ENCODE measurements at places on chromosomes 5 and 9.

- peaks cover 18% of the 10 kb centered on the region for H3K4me1 ChIP-seq
- H3K27me3 ChIP-seq: no peaks in the 10 kb centered on the region
Measured at GRCh38 chr5:112232667-112233066, 186.4 kb downstream of the EPB41L4A start.

- no peak overlapping the region for H3K4me3 ChIP-seq
- peaks cover under 1% of the 10 kb centered on the region for H3K36me3 ChIP-seq
- DNase-seq: no peak
- H3K27ac ChIP-seq: no peak overlapping the region
Measured at GRCh38 chr9:8186560-8186959, 387.0 kb upstream of the DMAC1 start.

GRCh38 chr5:350355-350754 lies 28.8 kb downstream of the AHRR start:
- no peaks in the 10 kb centered on the region for H3K36me3 ChIP-seq
- no peak overlapping the region for H3K4me3 ChIP-seq
- DNase-seq: peak; percentile 85
- H3K4me1 ChIP-seq: peaks cover 17% of the 10 kb centered on the region

- H3K27ac ChIP-seq: no peak overlapping the region
- H3K4me3 ChIP-seq: no peak overlapping the region
- no peak for DNase-seq
- H3K4me1 ChIP-seq: no peaks in the 10 kb centered on the region
- no peaks in the 10 kb centered on the region for H3K36me3 ChIP-seq
Measured at GRCh38 chr5:85868070-85868469, 749.7 kb upstream of the COX7C start.

- no peak for DNase-seq
- H3K27me3 ChIP-seq: peaks cover 3% of the 10 kb centered on the region
- peaks cover 14% of the 10 kb centered on the region for H3K4me1 ChIP-seq
- no peak overlapping the region for H3K27ac ChIP-seq
Measured at GRCh38 chr5:40842351-40842750, 1.2 kb downstream of the CARD6 start.

GRCh38 chr9:2568689-2569088 lies 52.9 kb upstream of the VLDLR start:
- H3K27ac ChIP-seq: no peak overlapping the region
- H3K27me3 ChIP-seq: no peaks in the 10 kb centered on the region
- no peaks in the 10 kb centered on the region for H3K4me1 ChIP-seq
- H3K4me3 ChIP-seq: no peak overlapping the region
- no peaks in the 10 kb centered on the region for H3K36me3 ChIP-seq

GRCh38 chr9:129964901-129965734 lies 77.9 kb downstream of the FNBP1 start:
- peak overlapping the region; percentile 93 for H3K27ac ChIP-seq
- H3K4me3 ChIP-seq: no peak overlapping the region
- peaks cover 61% of the 10 kb centered on the region for H3K4me1 ChIP-seq
- no peaks in the 10 kb centered on the region for H3K27me3 ChIP-seq
- H3K36me3 ChIP-seq: peaks cover 2% of the 10 kb centered on the region

DNA sequence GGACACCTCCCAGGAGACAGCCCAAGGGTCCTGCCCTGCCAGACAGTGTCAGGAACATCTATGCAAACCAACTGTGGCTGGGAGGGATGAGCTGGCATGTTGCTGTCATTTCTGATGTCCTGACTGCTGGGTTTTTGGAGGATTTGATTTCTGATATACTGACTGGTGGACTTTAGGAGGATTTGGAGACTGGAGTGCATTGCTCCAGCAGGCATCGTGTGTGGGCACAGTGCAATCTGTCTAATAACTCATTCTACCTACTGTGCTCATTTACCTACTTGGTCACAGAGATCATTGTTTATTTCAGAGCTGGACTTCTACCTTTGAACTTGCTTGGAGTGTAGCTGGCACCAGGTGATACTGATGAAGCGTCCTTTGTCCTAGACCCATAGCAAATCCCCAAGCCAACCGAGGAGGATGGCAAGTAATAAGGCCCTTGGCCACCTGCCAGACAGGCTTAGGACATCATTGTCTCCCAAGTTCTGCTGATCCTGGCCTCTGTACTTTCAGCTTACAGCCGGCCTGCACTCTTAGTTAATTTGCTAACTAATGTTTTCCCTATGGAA lies 124.3 kb upstream of the ICE1 start:
- peaks cover 34% of the 10 kb centered on the region for H3K36me3 ChIP-seq
- H3K27me3 ChIP-seq: no peaks in the 10 kb centered on the region
- no peak overlapping the region for H3K4me3 ChIP-seq
- peak overlapping the region; percentile 2 for H3K27ac ChIP-seq
- DNase-seq: no peak

DNA sequence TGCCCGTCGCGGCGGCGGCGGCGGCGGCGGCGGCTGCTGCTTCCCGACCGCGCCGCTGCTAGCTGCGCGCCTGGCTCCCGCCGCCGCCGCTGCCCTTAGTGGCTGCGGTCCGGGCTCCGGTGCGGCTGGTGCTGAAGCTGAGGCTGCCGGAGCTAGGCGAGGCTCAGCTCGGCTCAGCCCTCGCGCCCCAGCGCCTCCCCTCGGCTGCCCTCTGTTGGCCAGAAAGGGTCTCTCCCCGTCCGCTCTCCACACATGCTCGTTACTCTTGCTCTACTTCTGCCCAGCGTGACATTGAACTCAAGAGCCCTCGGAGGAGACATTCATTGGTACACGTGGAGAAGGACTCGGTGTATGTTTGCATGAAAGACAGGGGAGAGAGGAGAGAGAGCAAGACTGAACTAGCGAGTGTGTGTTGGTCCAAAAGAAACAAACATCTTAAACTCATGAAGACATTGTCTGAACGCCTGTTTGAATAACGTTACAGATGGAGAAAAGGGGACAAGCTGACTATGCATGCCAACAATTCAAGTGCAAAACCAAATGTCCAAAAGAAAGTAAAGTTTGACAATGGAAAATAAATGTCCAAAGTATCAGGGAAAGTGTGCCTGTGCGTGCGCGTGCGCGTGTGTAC lies at the start of gene HCN1:
HCN1 (minus strand) TSS at position 175 of the 631 bp plus-strand sequence.
- peak; percentile 91 for DNase-seq
- peak within 1 kb of the TSS; percentile 72 for H3K4me3 ChIP-seq
- peaks cover 31% of the 10 kb centered on the region for H3K4me1 ChIP-seq
- H3K36me3 ChIP-seq: no peaks in the 10 kb centered on the region

DNA sequence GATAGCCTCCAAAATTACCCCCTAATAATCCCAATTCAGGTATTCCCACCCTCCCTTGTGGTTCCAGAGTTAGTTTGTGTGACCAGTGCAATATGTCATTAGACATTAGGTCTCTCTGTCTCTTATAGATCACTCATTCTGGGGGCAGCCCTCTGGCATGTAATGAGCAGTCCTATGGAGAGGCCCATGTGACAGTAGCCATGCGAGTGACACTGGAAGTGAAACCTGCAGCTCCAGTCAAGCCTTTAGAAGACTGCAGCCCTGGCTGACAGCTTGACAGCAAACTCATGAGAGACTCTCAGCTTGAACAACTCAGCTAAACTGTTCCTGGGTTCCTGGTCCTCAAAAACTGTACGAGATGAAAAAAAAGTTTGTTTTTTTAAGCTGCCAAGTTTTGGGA lies 54.0 kb upstream of the HSPB3 start:
- H3K4me3 ChIP-seq: no peak overlapping the region
- DNase-seq: no peak
- no peaks in the 10 kb centered on the region for H3K27me3 ChIP-seq

DNA sequence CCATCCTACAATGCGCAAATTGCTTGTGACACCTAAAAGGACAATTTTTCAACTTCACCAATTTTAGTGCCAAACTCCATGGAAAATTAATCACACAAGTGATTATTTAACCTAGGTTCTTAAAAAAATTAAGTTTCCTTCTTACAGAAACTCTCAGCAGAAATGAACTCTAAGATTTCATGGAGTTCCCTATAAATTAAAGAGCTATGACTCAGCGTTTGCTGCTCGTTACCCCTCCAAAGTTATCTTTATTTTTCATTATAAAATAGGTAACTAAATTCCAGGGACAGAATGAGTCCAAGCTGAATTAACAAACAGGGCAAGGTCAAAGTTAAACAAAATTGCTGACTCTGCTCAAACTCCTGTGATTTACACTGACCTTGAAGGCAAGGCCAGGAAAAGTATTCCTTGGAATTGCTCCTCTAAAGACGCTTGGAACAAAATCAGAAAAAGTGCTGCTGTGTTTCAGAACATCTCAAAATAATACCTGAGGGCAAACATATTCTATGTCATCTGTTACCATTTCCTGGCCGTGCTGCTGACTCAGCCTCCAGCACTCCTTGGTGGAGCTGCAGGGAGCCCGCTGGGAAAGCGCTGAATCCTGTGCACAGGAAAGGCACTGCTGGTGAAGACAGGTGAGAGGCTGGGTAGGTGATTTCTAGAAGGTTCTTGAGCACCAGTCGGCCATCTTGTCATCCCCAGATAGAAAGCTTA lies 2.5 kb upstream of the CMBL start:
- no peak overlapping the region for H3K27ac ChIP-seq
- peaks cover 27% of the 10 kb centered on the region for H3K4me1 ChIP-seq
- H3K27me3 ChIP-seq: peaks cover 10% of the 10 kb centered on the region
- no peak overlapping the region for H3K4me3 ChIP-seq
- no peak for DNase-seq
- H3K36me3 ChIP-seq: peaks cover 6% of the 10 kb centered on the region

- no peaks in the 10 kb centered on the region for H3K27me3 ChIP-seq
- no peak for DNase-seq
- no peak overlapping the region for H3K4me3 ChIP-seq
- peak overlapping the region; percentile 21 for H3K27ac ChIP-seq
Measured at GRCh38 chr9:16642421-16643109, 227.9 kb downstream of the BNC2 start.

DNA sequence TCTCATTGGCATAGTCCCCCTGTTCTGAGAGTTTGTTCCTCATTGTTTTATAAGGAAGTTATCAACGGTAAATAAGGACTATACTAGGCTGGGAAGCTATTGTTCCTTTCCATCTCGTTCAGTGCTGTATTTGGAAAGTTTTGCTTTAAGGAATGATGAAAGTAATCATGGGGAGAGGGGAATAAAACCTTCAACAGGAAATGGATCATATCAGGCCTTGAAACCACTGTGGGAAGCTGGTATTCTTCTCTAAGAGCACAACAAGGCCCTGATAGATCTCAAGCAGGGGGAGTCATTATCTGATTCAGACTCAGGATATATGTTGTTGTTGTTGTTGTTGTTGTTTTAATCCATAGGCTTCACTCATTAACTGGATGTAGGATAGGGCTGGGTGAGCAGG lies 474.5 kb downstream of the ENC1 start:
- H3K4me3 ChIP-seq: no peak overlapping the region
- no peak for DNase-seq
- no peaks in the 10 kb centered on the region for H3K36me3 ChIP-seq

- no peak overlapping the region for H3K27ac ChIP-seq
- DNase-seq: no peak
- H3K4me3 ChIP-seq: no peak overlapping the region
- no peaks in the 10 kb centered on the region for H3K36me3 ChIP-seq
- H3K27me3 ChIP-seq: no peaks in the 10 kb centered on the region
- peaks cover 9% of the 10 kb centered on the region for H3K4me1 ChIP-seq
Measured at GRCh38 chr5:158499075-158499891, 600.4 kb downstream of the EBF1 start.

DNA sequence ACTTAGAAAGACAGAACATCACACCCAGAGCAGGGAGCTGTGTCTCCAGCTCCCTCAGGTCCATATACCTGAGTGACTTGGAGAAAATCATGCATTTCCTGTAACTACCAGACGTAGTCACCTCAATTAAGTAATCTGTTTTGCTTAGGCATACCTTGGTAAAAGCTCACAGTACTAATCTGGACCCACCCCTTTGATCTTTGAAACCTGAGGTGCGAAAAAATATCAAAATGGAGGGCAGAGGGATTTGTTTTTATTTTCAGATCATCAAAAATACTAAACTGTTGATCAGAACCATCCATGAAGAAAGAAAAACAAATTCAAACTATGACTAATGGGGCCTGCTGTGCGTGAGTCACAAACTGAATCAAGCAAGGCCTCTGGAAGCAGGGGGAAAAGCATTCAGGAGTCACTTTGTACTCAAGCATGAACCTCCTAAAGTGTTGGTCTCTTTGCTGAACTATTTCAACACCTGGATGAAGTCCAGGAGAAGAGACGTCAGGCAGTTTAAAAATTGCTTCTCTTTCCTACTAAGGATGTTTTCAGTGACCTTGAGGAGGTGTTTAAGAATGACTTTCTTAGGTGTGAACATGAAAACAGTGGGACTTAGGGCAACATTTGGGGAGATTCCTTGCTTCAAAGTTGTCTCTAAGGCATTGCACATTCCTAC lies 76.3 kb downstream of the MUSK start:
- H3K27ac ChIP-seq: peak overlapping the region; percentile 40
- H3K36me3 ChIP-seq: no peaks in the 10 kb centered on the region

DNA sequence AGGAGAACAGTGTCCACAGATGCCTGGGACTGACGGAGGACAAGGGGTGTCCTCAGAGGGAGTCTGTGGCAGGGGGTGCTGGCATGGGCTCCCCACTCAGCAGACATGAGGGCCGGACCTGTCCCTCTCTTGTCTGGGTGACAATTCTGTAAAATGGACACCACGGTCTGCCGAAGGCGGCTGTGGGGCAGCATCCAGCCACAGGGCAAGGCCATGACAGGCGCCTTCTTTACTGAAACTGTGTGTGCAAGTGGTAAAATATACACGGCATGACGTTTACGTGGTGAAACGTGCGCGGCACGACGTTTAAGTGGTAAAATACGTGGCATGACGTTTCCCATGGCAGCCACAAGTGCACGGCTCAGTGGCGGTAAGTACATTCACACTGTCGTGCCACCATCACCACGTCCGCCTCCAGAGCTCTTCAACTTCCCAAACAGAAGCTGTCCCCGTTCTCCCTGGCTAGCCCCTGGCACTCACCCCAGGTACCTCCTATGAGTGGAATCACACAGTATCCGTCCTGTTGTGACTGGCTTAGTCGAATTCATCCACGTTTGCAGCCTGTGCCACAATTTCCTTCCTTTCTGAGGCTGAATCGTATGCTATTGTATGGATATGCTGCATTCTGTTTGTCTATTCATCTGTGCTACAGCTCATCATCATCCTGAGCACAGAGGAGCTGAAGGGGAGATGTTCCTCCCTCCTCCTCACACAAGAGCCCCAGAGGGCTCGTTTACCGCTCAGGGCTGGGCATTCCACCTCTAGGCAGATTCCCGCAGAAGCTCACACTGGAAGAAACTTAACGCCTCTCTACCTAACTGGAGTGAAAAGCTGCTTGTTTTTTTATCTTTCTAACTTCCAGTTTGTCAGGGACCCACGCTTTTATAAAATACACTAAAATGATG lies 52.5 kb downstream of the COL23A1 start:
- DNase-seq: no peak
- peaks cover 21% of the 10 kb centered on the region for H3K4me1 ChIP-seq
- H3K4me3 ChIP-seq: no peak overlapping the region
- no peaks in the 10 kb centered on the region for H3K27me3 ChIP-seq

DNA sequence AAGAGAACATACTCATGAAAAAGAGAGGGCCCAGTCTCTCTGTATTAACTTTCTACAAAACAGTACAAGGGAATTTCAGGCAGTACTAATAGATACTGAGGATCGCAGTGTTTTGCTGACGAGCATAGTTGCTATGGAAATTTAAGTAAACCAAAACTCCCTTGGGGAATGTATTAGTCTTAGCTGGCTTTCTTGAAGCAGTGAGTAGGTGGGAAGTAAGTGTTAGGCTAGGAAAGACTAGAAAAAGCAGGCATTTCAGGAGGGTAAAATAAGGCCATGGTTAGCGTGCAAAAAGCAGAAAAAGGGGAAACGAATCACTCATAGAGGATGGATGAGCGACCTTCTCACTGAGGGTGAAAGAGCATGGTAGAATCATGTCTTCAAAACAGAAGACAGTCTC lies 84.3 kb upstream of the ACTBL2 start:
- H3K27ac ChIP-seq: peak overlapping the region; percentile 60
- no peaks in the 10 kb centered on the region for H3K36me3 ChIP-seq
- H3K4me3 ChIP-seq: no peak overlapping the region
- peaks cover 5% of the 10 kb centered on the region for H3K4me1 ChIP-seq
- DNase-seq: no peak
